Ascending aorta (tissue), 2 donors: ENCODE measurements at places on chromosomes 1 and 21.

DNA sequence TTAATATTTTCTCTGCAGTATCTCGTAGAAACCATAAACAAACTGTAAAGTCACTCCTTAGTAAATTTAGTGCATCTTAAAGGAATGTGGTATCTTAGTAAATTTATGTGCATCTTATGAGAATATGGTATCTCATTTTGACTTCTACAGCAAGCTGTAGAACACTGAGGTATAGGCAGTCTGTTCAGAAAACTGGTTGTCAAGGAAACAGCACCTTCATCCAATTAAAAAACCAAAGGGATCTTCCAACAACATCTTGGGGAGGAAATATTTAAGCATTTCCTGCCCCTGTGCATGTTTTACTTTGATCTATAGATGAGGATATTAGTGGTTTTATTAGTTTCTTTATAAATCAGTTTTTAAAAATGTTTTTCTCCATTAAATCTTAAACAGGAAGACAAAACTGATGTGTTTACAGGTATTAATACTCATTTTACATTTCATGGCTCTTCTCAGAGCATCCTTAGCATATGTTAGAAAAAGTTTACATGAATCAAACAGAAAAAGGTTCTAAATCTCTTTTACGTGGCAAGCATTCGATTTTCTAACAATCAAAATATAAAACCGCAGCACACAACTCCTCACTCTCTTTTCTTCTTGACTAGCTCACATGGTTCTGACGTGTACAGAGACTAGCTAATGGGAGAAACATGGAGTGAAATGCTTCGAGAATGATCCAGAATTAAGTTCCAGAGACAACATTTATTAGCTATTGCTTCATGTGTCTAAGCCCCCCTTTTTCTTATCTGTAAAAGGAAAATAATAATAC, 668.8 kb downstream of the PTPRC start:
- DNase-seq: no peak

DNA sequence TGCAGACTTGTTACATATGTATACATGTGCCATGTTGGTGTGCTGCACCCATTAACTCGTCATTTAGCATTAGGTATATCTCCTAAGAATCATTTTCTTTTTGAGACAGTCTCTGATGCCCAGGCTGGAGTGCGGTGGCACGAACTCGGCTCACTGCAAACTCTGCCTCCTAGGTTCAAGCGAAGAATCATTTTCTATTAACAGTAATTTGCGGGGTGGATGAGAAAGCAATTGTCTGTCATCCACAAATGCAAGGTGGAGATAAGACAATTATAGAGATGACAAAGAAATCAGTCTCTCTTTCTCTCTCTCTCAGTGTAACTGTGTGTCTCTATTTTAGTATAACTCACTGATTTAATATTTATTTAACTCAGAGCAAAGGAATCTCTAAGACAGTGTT, 131.0 kb upstream of the KIAA1614 start:
- DNase-seq: no peak

DNA sequence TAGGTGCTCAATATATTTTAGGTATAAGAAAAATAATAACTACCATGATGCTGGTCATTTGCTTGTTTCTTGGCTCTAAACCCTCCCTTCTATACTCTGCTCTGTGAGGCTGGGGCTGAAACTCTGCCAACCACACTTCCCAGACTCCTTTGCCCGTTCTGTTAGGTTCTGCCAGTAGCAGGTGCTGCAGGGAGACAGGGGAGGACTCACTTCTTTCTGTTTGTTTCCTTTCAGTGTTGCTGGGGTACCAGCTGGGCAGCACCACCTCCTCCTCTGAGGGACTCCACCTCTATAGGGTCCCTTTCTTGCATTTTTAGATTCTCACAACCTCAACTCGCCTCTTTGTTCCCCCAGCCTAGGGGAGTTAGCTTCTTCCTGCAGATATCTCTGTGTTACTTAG, 17.0 kb upstream of the SH2D2A start:
- no peak for DNase-seq

GRCh38 chr21:42208801-42209490, 10.0 kb upstream of the ABCG1 start:
- no peak for DNase-seq

DNA sequence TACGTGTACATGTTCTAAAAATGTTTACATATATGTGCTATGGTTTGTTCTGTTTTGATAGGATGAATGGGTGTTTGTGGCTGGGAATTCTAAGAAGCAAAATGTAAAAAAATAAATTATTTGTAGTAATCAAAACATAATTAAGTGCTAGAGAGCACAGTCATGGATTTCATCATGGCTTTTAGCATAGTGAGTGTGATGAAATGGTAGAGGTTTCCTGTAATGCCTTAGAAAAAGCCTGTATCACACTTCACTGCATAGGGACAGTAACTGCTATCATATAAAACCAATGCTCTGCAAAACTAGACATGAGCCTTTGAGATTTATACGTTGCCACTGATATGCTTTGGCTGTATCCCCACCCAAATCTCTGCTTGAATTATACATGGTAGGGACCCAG, 99.8 kb downstream of the PTGER3 start:
- no peak for DNase-seq

DNA sequence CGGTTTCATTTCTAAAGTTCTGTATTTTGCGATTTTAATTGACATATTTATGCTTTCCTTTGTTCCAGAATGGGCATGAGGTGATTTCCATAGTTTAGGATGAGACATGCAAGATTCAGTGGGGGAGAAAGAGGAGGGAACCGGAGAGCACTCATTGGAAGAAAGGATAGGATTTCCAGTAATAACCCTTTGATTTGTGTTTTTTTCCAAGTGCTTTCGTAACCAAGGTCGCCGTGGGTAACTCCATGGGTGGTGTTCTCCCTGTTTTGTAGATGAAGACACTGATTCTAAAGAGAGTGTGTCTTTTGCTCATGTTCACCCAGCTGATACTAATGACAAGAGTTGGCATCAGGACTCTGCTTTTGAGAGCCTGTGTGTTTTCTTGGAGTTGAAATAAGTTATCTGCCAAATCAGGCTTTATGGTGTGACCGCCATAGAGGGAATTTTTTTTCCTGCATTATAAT, 170.1 kb downstream of the DHRS3 start:
- no peak for DNase-seq

DNA sequence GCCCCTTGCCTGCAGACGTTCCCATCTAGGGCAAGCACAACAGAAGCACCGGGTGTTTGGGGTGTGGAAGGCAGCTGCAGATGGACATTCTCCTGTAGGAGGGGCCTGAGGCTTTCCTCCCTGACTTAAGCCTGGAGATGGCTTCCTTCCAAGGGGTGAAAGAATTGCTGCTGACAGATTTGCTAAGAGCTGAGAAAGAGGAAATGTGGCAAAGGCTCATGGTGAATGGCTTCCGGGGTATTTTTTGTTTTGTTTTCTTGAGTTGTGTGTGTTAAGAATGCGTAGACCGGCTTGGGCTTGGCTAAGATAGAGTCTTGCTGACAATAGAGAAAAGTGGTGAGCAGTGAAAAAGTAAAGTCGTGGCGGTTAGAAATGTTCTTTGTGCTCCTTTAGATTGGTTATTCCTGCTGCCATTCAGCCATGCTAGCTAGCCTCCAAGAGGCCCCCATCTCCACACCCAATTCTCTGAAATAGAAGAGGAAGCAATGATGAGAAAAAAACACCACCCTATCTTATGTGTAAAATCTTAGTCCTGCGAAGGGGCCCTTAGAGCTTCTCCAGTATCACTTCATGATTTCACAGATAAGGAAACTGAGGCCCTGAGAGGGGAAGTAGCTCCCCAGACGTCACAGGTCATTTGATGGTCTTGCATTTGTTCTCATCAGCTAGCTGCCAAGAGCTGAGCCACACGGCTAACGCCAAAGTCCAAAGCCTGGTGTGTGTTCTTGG, 36.9 kb downstream of the EIF2D start:
- peak; percentile 71 for DNase-seq

GRCh38 chr1:36297062-36297461, 9.1 kb upstream of the SH3D21 start:
- no peak for DNase-seq

DNA sequence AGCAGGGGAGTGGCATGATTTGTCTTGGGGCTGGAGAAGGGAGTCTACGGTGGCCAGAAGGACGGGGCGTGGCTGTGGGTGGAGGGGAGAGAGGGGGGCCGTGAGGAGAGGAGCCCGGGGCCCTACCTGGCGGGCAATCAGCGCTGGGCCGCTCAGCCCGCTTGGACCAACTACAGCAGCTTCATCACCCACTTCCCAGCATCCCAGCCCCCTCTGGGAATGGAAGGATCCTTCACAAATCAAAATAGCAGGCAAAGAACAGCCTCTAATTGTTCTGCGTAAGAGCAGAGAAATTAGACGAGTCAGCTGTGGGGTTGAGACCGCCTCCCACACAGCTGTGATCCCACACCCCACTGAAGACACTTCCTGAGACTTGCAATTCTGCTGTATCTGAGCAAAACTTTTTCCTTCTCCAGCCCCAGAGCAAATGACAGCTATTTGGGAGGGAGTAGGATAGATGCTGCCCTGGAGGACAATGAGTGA, 43.5 kb downstream of the OPRD1 start:
- no peak for DNase-seq

GRCh38 chr21:36858320-36858957, 108.0 kb downstream of the HLCS start:
- no peak for DNase-seq

DNA sequence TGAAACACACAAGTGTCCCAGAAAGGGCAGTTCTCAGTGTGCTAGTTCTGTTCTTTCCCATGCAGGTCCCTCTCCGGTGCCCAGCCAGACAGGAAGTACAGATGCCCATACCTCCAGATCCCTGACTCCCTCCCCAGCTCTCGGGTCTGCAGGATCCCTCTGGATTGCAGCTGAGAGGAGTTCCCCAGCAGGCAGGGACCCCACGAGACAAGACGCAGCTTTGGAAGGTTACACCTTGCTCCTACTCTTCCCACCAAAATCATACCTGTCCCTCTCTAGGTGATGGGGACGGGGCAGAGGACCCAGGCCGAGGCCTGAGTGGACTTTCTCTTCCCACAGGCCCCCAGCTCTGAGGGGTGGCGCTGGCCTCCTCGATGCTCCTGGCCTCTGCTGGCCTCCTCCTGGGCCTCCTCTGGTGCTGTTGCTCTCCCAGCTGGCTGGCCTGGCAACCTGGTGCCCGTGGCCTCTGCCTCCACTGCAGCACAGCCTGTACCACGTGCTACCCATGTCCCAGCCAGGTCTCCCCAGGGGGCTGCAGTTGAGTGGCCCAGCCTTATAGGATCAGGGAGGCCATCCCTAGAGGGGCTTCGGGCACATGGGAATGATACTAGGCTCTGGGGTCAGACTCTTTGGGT, 9.4 kb downstream of the LDLRAD2 start:
- DNase-seq: no peak

DNA sequence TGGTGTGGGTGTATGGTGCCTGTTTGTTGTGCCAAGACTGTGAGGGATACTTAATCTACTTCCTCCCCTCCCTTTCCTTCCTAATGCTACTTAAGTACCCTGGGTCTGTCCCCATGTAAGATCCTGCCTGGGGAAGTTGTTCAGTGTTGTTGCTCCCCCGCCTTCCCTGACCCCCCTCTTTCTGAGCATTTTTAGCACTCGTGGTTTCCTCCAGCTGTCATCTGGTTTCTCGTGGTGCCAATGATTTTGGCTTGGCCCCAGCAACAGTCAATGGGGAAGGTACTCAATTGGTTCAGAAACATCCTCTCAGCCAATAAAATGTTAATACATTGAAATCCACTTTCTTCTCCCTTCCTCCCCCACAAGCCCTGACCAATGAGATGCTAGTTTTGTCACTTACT, 8.0 kb upstream of the B4GALT3 start:
- DNase-seq: peak; percentile 86

DNA sequence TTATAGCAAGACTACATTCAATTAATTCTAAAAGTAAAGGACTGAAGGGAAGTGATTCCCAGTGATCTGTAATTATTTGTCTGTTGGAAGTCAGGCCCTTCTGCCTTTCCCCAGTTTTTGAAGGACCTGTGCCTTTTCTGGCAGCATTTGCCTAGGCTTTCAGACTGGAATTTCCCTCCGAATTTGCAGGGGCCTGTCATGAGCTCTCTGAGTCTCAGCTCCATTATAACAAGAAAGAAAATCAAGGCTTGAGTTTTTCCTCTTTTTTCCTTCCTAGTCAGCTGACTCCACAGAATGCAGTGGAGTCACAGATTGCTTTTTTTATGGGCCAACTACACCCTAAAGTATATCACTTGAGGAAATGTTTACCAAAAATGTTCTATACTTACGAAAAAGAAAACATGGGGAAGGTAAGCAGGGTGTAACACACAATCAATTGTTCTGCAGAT, 1.1 kb downstream of the NR5A2 start:
- DNase-seq: no peak

DNA sequence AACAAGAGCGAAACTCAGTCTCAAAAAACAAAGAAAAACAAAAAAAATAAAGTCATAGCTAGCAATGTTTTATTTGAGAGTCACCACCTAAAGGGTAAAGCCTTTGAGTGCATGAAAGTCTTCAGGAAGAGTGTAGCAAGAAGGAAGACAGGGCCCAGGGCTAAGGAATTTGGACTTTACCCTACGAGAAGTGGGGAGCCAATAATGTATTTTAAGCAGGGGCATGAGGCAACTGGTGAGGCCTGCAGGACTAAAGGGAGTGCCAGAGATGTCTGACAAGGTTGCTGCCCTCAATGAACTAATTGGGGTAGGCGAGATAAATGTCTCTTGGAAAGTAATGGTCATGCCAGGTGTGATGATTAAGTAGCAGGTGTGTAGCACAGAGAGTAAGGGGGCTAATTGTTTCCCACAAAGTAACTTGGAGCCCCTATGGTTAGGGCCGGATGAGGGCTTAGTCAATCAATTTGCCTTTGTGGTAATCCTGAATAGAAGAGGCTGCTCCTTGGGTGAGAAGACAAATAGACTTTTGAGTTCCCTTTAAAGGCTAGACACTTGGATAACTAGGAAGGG, 31.6 kb upstream of the CACNA1E start:
- DNase-seq: no peak

GRCh38 chr1:183106166-183106565, 79.9 kb upstream of the LAMC2 start:
- no peak for DNase-seq

DNA sequence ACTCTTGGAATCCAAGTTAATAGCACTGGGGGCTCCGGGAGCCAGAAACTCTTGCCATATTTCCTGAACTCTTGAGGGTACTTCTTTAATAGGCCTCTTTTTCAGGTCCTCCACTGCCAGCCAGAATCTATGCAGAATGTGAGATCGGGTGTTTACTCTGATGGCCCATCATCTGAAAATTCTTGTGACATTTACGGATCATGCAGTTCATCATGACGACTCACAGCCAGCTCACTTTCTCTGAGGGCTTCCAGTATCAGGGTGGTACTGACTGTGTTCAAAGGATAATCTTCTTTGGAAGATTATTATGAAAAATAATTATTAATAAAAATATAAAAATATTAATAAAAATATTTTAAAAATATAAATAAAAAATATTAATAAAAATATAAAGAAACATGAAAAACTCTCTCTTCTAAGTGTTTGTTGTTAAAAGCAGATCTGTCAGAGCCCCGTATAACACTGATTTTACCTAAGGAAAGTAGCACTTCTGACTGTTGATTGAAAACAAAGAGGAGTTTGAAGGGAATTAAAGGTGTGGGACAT, 194.3 kb upstream of the GREM2 start:
- DNase-seq: no peak
